ENCODE measurements at places on chromosomes 7 and 10. TPM values are rescaled to one million over a fixed set of nuclear protein-coding genes. Genes with fewer than 3 reads are reported as not detected.

DNA sequence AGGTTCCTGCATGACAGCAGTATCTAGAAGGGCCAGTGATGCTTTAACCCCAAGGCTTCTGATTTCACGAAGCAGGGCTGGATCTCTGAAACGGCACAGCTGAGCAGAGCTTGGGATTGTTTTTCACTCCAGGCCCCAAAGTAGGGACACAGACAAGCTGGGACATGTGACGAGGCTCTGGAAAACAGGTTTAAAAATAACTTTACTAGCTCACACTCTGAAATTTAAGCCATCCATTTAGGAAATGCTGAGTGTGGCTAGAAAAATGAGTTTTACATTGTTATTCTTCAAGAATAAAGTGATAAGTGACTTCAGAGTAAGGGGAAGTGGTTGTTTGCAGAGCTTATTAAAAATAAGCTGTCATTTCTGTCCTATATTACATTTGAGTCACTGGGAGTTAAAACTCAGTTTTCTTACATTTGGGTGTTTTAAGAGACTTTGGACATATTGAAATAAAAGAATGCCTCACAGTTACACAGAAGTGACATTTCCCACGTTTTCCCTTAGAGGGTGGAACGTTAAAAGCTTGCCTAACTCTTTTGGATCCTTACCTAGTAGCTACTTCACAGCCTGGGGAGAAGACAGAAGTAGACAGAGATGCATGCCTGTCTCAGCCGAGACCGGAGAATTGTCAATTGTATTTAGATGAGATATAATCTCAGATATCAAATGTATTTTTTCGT, 107.8 kb downstream of the GALNT17 start:
- DNase-seq: no peak

GRCh38 chr10:83834096-83834495, 305.2 kb upstream of the GHITM start:
- no peak for DNase-seq

- no peak for DNase-seq
These were observed 541.4 kb downstream of the TCERG1L start for GRCh38 chr10:130770018-130770630.

DNA sequence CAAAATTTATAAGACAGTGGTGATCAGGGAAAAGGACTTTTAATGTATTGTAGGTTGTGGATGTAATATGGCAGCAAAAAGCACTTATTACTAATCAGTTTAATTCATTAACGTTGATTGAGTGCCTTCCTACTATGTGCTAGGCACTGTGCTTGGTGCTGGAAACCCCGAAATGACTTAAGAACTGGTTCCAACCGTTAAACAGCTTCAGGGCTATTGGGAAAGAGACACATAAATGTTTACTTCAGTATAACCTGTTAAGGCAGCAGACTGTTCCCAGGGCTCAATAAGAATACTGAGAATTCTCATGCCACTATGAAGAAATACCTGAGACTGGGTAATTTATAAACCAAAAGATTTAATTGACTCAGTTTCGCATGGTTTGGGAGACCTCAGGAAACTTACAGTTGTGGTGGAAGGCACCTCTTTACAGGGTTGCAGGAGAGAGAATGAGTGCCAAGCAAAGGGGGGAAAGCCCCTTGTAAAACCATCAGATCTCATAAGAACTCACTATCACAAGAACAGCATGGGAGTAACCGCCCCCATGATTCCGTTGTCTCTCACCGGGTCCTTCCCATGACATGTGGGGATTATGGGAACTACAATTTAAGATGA, 1.1 kb upstream of the SLC25A13 start:
- no peak for DNase-seq

- DNase-seq: no peak
These were observed 50.9 kb downstream of the ADCY1 start for GRCh38 chr7:45625067-45625466.

HMX3 gene
- not detected for total RNA-seq

HABP2 gene
- not detected for total RNA-seq

ASIC3 gene
- 5.5 TPM for total RNA-seq

CALML3 gene
- total RNA-seq: not detected

TACC2 gene
- 341 TPM for total RNA-seq

ASZ1 gene
- not detected for total RNA-seq

STAG3 gene
- 0.51 TPM for total RNA-seq

GIMAP7 gene
- total RNA-seq: 21.4 TPM

CALU gene
- 183 TPM for total RNA-seq
